ENCODE measurements at places on chromosomes 13 and 19.

DNA sequence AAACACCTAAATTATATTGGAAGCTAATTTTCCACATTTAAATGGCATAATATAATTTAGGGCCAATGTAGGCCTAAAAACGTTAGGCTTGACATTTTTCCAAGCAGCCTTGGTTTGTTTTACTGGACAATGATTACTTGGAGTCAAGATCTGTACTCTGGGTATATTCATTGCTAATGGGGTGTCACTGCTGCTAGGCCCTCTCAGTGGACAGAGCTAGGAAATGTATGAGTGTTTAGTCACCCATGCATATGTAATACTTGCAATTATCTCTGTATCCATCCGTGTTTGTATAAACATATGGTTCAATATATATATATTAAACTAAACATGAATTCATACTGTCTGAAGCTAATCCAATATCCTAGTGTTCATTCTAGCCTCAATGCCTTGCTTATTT lies 598.1 kb downstream of the DCT start:
- DNase-seq, result no peak

DNA sequence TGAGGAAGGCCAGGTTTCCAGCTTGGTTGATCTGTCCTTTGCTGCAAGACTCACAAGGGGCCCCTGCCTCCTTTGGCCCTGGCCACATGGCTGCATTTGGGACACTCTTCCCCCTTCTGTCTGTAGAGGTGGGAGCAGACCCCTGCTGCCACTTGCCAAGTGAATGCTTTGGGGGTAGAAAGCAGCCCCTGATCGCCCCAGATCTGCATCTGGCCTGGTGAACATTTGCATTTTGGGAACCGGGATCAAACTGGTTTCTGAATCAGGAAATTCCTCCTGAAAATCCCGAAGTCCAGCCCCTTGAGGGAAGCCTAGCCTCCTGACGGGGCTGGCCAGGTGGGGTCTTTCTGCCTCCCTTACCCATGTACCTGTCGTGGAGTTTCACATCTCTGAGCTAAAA lies 14.9 kb downstream of the DPF1 start:
- DNase-seq, result no peak

GRCh38 chr19:18100710-18101109 lies 3.1 kb downstream of the MAST3 start:
- no peak for DNase-seq

DNA sequence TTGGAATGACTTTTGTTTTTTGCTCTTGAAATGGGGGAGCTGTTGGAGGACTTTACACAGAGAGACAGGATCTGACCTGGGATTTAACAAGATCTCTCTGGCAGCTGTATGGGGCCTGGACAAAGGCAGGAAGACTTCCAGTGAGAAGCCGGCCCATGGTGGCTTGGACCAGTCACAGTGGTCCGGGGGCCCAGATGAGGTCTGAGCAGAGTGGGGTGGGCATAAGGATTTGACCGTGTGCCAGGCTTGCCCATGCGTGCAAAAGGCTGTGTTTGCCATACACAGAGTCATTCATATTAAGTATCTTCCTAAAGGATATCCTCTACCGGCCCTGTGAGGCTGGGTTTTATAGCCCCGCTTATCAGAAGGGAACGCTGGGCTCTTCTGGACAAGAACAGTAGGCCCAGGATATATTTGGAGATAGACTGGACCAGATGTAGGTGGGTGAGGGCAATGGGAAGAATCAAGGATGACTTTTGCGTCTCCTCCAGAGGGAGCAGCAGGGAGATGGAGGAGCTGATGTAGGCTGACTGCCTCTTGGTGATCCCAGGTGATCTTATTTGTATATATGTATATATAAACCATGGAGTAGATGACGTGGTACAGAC lies 4.1 kb downstream of the SPACA6 start:
- no peak for DNase-seq

DNA sequence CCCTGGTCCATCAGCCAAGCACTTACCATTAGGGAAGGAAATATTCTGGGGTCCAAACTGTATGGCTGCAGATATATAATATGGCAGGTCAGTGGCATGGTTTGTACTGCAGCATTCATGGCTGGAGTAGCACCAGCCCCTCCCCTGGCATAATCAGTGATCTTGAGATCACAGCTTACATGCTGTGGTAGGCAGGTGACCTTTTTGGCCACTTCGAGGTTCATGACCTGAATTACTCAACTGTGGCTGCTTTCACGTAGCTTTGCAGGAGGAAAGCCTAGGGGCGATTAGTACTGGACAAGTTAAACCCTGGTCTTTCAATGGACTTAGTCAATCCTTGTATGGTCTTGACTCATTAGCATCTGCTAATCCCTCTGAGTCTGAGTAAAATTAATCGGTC lies 169.8 kb downstream of the SPRY2 start:
- DNase-seq, result no peak

GRCh38 chr13:112725346-112726015 lies 35.6 kb downstream of the ATP11A start:
- DNase-seq, result peak; percentile 41

- DNase-seq, result no peak
Observed at GRCh38 chr19:30676990-30677679, 305.0 kb downstream of the ZNF536 start.

- no peak for DNase-seq
Observed at GRCh38 chr13:59950266-59950665, 213.5 kb downstream of the DIAPH3 start.

DNA sequence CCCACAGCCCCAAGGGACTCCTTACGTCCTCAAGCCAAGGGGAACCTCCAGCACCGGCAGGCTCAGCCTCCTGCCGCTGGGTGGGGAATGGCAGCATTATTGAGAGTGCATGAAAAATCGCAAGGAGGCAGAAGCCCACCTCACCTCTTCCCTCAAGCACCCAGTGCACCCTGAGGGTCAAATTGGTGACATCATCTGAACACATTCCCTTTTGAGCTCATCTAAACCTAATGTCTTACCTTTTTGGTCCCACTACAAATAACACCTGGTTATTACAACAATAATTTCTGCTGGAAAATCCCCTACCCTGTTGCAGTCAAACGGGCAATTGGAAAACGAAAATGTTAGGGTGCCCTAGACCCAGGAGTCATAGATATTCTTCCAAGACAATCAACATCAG lies 12.2 kb upstream of the POP4 start:
- no peak for DNase-seq

GRCh38 chr19:41886761-41887710 lies 4.1 kb downstream of the ARHGEF1 start:
- peak; percentile 76 for DNase-seq
